Activated naive CD4-positive, alpha-beta T cell treated with anti-CD3 and anti-CD28 coated beads, Interleukin-2, amount 10 ng/mL, durations not matched to agents 7 days and 5 days (primary cell): ENCODE measurements at places on chromosomes 4 and X.

DNA sequence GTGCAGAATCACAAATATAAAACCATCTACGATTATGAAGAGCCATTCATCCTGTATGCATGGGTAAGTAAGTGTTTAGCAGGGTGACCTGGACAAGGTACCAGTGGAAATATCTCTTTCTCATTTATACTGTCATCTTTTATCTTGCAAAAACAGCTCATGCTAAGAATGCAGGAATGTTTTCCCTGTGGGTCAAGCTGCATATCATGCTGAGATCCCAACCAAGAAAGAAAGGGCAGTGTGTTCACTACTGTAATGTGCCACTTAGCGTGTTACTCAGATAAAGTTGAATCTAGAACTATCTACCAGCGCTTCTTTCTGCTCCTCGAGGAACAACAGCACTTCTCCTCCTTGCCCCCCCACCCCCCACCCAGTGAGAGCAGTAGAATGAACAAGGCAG lies 212.7 kb upstream of the TBL1X start:
- no peaks in the 10 kb centered on the region for H3K36me3 ChIP-seq
- DNase-seq = no peak
- H3K4me1 ChIP-seq = peaks cover 3% of the 10 kb centered on the region
- no peak overlapping the region for H3K4me3 ChIP-seq
- no peak overlapping the region for H3K27ac ChIP-seq

DNA sequence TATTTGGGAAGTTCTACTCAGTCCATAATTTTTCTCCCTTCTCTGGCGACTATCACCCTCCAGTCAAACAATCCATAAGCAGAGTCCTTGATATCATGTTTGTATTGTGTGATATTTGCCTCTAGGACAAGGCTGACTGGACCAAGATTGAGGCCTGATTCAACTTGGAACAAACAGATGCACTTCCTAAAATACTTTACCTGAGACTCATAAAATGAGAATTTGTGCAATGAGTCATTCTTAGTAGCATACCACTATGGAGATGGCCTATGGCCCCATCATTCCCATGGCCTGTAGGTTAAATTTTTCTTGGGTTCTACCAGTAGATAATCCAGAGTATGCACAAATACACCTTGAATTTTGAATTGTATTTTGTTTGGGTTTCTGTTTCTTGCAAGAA lies 74.2 kb upstream of the DMD start:
- no peak overlapping the region for H3K4me3 ChIP-seq
- no peak overlapping the region for H3K27ac ChIP-seq
- no peaks in the 10 kb centered on the region for H3K4me1 ChIP-seq
- DNase-seq = no peak

DNA sequence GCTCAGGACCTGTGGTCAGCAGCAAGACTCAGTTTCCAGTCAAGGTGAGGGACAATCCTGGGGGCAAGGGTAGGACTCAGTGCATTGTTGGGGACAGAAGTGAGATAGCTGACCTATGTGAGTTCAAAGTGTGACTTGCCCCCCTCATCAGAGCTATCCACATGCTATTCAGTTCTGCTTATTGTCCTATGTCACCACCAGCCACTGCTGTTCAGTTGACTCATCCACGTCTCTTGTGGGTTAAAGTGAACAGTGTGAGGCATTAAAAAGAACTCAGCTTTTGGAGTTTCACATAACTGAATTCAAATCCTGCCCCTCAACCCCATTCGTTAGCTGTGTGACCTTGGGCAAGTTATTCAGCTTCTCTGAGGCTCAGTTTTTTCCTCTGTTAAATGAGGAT lies 4.4 kb upstream of the APLN start:
- H3K27me3 ChIP-seq = peaks cover 34% of the 10 kb centered on the region
- H3K27ac ChIP-seq = no peak overlapping the region
- H3K36me3 ChIP-seq = no peaks in the 10 kb centered on the region
- no peak for DNase-seq
- H3K4me1 ChIP-seq = peaks cover 9% of the 10 kb centered on the region

DNA sequence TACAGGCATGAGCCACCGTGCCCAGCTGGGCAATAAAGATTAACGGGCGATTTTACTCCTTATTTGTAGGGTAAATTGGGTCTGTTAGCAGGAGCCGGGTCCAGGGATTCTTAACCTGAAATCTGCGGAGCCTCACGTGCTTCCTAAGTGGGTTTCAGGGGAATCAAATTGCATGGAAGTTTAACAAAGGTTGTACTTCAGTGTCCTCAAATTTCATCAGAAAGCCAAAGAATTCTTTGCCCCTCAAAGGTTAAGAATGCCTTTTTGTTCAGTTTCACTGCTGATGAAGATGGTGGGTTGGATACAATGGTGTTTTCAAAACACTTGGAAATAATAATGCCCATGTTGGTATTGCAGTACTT lies 67.9 kb downstream of the AFF1 start:
- no peaks in the 10 kb centered on the region for H3K27me3 ChIP-seq
- DNase-seq = no peak
- H3K36me3 ChIP-seq = peaks cover 7% of the 10 kb centered on the region
- H3K27ac ChIP-seq = no peak overlapping the region

- peaks cover 36% of the 10 kb centered on the region for H3K36me3 ChIP-seq
- no peak overlapping the region for H3K27ac ChIP-seq
- peaks cover 9% of the 10 kb centered on the region for H3K4me1 ChIP-seq
- no peaks in the 10 kb centered on the region for H3K27me3 ChIP-seq
Observed at GRCh38 chr4:122218762-122219161, 66.6 kb downstream of the BLTP1 start.

GRCh38 chr4:101833480-101833879 lies 43.0 kb downstream of the BANK1 start:
- H3K27me3 ChIP-seq = peaks cover 4% of the 10 kb centered on the region
- no peaks in the 10 kb centered on the region for H3K4me1 ChIP-seq
- no peaks in the 10 kb centered on the region for H3K36me3 ChIP-seq
- no peak for DNase-seq
- no peak overlapping the region for H3K4me3 ChIP-seq
- H3K27ac ChIP-seq = no peak overlapping the region

DNA sequence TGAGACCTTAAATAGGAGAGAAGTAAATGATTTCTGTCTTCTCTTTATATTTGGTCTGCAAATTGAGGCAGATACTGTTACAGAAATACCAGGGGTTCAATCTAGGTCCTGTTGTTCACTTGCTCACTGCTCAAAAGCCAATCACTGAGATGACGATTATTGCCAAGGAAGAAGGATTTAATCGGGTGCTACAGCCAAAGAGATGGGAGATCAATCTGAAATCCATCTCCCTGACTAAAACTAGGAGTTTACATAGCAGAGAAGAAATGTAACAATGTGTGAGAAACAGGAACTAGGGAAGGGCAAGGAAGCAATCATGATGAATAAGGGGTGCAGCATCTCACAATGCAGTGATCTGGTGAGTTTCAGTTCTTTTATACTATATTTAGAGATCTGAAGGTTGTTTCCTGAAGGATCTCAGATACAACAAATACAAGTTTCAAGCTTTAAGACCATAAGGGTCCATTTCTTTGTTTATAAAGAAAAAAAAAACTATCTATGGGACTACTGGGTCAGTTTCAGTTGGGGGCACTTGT lies 117.9 kb upstream of the FAM9B start:
- no peaks in the 10 kb centered on the region for H3K27me3 ChIP-seq
- peaks cover 7% of the 10 kb centered on the region for H3K4me1 ChIP-seq
- DNase-seq = no peak
- no peaks in the 10 kb centered on the region for H3K36me3 ChIP-seq
- H3K27ac ChIP-seq = no peak overlapping the region

DNA sequence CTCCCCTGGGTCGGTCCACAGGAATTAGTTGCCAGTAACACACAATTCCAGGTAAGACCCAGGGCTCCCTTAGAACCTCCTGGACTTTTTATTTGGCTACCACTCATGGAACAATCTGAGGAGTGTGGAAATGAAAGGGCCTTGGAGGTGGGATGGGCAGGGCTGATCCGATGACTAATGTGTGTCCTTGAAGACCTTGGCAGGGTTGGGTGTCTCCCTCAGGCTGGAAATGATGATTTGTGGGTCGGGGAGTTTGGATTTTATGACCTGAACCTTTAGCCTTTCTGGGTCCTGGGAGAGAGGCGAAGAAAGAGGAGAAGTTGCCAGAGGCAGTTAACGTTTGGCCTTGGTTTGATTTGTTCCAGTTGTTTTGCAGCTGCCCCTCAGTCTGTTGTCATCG lies 425.0 kb downstream of the MID1IP1 start:
- H3K36me3 ChIP-seq = no peaks in the 10 kb centered on the region
- no peak for DNase-seq
- H3K27ac ChIP-seq = no peak overlapping the region
- no peak overlapping the region for H3K4me3 ChIP-seq
- H3K27me3 ChIP-seq = no peaks in the 10 kb centered on the region

DNA sequence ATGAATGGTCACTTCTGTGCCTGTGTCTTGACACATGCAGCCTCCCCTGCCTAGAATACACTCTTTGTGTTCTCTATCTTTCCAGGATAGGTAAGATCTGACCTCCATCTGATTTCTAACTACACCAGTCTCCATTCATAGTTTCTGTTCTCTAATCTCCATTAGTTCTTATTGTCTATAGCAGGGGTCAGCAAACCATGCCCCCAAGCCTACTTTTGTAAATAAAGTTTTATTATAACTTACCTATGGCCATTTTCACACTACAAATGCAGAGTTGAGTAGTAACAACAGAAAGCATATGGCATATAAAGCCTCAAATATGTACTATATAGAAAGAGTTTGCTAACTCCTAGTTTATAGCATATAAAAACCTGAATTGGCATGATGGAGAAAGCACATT lies 37.6 kb upstream of the H2AZ1 start:
- H3K36me3 ChIP-seq = no peaks in the 10 kb centered on the region
- no peaks in the 10 kb centered on the region for H3K4me1 ChIP-seq
- H3K4me3 ChIP-seq = no peak overlapping the region
- H3K27ac ChIP-seq = no peak overlapping the region

GRCh38 chrX:54807524-54808108 lies at the start of gene MAGED2:
TSS of gene MAGED2 (plus strand) at chrX:54807745. CDS start at chrX:54809332, 1,587 bp downstream.
- peaks cover 34% of the 10 kb centered on the region for H3K4me1 ChIP-seq
- DNase-seq = peak; percentile 41
- peak within 1 kb of the TSS; percentile 89 for H3K27ac ChIP-seq

- no peaks in the 10 kb centered on the region for H3K4me1 ChIP-seq
- no peaks in the 10 kb centered on the region for H3K27me3 ChIP-seq
- no peak overlapping the region for H3K27ac ChIP-seq
- no peak for DNase-seq
- peaks cover 5% of the 10 kb centered on the region for H3K36me3 ChIP-seq
Observed at GRCh38 chr4:80454040-80454439, 118.5 kb downstream of the CFAP299 start.

DNA sequence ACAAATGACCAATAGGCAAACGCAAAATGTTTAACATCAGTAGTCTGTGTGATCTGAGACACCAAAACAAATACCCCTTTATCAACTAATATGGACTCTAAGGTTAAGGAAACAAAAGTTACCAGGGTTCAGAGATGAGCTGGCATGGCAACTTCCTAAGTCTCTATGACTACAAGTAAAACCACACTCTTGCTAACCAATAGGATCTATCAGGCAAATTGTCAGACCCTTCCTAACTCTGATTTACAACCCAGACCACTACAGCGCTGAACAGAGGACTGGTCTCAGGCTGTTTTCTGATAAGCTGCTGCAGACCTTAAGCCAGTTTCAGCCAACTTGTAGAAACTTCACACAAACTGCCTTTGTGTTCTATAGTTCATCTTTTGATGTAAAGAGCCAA lies 608.0 kb downstream of the TLL1 start:
- H3K4me3 ChIP-seq = no peak overlapping the region
- no peaks in the 10 kb centered on the region for H3K36me3 ChIP-seq
- no peak for DNase-seq
- H3K27ac ChIP-seq = no peak overlapping the region
- H3K27me3 ChIP-seq = no peaks in the 10 kb centered on the region

GRCh38 chrX:17563515-17563914 lies 173.8 kb upstream of the SCML1 start:
- H3K36me3 ChIP-seq = no peaks in the 10 kb centered on the region
- H3K27me3 ChIP-seq = no peaks in the 10 kb centered on the region
- no peak for DNase-seq
- H3K4me3 ChIP-seq = no peak overlapping the region

DNA sequence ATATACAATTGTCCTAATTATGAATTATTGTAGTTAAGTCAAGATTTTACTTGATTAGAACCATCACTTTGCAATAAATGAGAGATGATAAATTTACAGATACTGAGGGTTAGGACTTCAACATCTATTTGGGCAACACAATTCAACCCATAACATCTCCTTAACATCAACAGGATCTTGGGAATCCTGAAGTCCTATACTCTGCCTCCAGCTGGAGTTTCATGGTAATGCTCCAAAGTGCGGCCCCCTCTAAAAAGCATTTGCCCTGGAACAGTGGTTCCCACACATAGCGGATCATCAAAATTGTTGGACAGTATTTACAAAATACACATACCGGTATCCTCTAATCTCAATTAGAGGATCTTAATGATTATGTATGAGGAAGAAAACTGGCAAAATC lies 618.6 kb downstream of the CENPC start:
- DNase-seq = no peak
- no peaks in the 10 kb centered on the region for H3K27me3 ChIP-seq
- no peaks in the 10 kb centered on the region for H3K36me3 ChIP-seq
- H3K27ac ChIP-seq = no peak overlapping the region
- H3K4me1 ChIP-seq = no peaks in the 10 kb centered on the region
- no peak overlapping the region for H3K4me3 ChIP-seq

GRCh38 chr4:87950936-87951511 lies 24.5 kb upstream of the SPP1 start:
- H3K4me1 ChIP-seq = no peaks in the 10 kb centered on the region
- no peak for DNase-seq
- no peak overlapping the region for H3K4me3 ChIP-seq
- H3K27me3 ChIP-seq = peaks cover 16% of the 10 kb centered on the region

DNA sequence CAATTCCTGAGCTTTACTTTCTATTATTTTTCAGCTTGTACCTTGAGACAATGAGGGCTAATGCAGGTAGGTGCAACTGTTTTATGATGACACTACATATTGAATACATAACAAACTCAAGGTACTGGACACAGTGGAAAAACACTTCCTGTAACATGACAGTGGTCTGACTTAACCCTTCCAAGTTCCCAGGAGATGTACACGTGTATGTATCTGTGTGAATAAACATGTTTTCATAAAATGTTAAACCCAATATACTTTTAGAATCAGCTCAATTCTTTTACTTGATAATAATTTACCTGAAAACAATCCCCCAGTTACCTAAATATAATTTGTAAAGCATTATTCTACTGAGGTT lies 1.2 kb upstream of the PPARGC1A start:
- H3K36me3 ChIP-seq = no peaks in the 10 kb centered on the region
- no peak for DNase-seq
- no peak overlapping the region for H3K4me3 ChIP-seq
- peaks cover 17% of the 10 kb centered on the region for H3K27me3 ChIP-seq
- H3K27ac ChIP-seq = no peak overlapping the region
- no peaks in the 10 kb centered on the region for H3K4me1 ChIP-seq
